ENCODE measurements at places on chromosomes 1 and 21.

DNA sequence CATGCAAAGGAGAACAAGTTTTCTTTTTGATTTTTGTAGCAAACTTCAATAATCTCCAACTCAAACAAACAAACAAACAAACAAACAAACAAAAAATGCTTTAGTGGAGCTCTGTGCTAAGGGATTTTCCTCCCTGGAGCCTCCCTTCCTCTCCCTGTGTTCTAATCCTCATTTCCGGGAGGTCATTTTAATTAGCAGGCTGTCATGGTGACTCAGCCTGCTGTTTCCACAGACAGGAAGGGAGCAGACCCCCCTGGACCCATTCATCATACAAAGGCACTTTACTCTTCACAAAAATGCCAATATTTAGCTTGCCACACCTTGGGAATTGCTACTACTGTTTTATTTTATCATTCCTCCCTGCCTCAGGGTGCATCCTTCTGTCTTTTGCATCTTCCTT is 61.0 kb upstream of the SPATA6 start:
- no peak for DNase-seq

DNA sequence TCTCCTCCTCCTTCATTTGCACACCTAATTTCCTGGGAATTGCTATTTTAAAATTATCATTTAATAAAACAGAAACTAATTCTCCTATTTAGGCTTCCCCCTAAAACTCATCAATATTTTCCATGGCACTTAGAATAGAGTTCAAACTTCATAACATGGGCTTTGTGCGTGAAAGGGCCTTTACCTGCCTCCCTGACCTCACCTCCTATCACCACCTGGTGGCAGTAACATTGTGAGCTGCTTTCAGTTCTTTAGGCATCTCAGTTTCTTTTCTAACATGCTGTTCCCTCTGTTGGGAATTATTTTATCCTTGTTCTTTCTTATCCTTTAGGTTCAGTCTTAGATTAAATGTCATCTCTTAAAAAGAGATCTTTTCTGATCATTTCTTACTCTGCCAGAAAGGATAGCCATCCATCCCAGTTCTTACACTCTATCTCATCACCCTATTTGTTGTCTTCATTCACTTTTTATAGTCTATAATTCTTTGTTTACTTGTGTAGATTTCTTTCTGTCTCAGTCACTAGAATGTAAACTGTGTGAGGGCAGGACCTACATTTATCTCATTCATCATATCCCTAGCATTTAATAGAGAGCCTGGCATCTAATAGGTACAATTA is 133.8 kb upstream of the KIAA1614 start:
- no peak for DNase-seq

DNA sequence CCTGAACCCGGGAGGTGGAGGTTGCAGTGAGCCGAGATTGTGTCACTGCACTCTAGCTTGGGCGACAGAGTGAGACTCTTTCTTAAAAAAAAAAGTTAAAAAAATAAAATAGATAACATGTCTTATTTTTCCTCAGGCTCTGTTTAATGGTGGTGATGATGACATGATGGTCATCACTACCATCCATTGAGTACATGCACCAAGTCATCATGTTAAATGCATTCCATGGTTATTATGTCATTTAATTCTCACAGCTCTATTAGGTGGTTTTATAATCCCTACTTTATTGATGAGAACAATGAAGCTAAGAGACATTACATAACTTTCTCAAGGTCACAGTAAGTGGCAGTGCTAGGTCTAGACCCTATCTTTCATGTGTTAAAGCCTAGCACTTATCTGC is 34.4 kb upstream of the MAB21L3 start:
- DNase-seq, result no peak

GRCh38 chr1:110714374-110714995 is 39.7 kb upstream of the KCNA3 start:
- no peak for DNase-seq

GRCh38 chr1:119632103-119632490 is 16.0 kb downstream of the ZNF697 start:
- DNase-seq, result no peak

All from CD4-positive, alpha-beta T cell treated with Interleukin-6 at 100 ng/mL for 8 hours (primary cell).